ENCODE measurements at places on chromosomes 3 and 15.

- no peak for DNase-seq
Observed at GRCh38 chr3:129224984-129225393, 24.4 kb upstream of the COPG1 start.

- DNase-seq, result no peak
Observed at GRCh38 chr3:135009014-135009413, 214.0 kb downstream of the EPHB1 start.

DNA sequence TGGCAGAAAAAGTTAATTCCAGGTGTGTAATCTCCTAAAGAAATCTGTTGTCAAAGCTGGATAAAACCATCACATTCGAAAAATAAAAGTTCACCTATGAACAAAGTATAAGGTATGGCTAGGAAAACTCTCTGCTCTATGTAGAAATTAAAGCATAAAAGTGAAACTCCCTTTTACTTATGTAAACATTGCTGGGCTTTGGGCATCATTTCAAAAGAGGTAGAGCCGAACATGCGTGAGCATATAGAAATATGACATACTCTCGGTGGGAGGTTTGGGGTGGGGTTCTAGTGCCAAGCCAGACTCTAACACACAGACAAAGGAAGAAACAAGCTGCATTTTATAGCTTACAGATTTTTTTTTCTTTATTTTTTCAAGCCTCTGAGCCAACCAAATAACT, 306.8 kb upstream of the ATP11B start:
- DNase-seq, result no peak

DNA sequence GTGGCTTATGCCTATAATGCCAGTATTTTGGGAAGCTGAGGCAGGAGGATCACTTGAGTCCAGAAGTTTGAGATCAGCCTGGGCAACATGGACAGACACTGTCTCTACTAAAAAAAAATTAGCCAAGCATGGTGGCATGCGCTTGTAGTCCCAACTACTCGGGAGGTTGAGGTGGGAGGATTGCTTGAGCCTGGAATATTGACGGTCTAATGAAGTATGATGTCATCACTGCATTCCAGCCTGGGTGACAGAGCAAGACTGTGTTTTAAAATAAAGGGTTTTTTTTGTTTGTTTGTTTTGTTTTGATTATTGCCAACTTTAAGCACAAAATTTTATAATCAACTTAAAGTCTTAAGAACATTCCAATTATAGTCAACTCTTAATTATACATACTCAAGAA, 6.8 kb downstream of the PLSCR1 start:
- no peak for DNase-seq

DNA sequence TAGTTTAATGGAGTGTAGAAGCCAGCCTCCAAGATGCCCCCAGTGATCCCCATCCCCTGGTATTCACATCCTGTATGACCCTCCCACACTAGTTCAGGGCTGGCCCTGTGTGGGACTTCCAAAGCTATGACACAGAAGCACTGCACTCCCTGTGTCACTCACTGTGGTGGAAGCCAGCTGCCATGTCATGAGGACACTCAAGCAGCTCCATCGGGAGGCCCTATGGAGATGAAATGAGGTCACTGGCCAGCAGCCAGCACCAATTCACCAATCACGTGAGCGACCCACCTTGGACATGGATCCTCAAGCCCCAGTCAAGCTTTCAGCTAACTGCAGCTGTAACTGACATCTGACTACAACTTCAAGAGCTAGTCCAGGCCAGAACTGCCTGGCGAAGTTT, 3.9 kb upstream of the ACAN start:
- no peak for DNase-seq

GRCh38 chr15:101536875-101537405, 47.4 kb upstream of the PCSK6 start:
- no peak for DNase-seq

DNA sequence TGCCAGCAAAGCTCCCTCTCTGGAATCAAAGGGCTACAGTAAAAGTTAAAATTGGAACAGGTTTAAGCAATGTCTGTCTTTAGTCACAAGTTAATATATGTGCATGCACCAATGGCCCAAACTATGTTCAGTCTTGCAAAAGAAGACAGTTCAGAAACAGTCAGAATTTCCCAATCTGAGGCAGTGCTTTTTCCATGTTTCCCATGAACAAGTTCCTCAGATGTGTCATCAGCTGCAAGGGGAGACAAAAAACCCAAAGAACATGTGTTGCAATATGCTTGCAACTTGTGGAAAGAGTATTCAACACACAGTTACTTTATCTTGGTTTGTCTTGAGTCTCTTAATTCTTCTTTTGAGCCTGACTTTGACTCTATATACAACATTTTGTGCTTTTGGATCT, 148.4 kb downstream of the USP13 start:
- DNase-seq, result no peak

- no peak for DNase-seq
Observed at GRCh38 chr15:90557186-90558084, 27.7 kb downstream of the CRTC3 start.

- DNase-seq, result no peak
Observed at GRCh38 chr3:40042752-40043443, 233.5 kb downstream of the MYRIP start.

- DNase-seq, result no peak
Observed at GRCh38 chr3:38454178-38454883, 641 bp downstream of the ACVR2B start.

GRCh38 chr3:127814325-127814781, 8.0 kb downstream of the MGLL start:
- no peak for DNase-seq

DNA sequence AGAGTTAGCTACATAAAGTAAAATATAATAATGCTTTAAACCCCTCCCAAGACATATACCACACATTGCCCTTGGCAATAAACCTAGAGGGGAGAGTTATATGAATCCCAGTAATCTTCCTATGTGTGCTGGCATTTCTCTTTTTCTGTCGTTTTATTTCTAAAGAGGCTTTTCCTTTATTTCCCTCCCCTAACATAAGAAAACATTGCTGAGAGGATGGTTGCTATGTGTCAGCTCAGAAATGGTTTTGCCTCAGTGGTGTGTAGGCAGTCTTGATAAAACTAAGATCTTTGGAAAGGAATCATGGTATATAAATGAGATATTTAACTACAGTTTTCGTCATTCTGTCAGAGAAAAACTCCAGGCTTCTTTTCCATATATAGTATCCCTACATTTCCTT, 30.0 kb downstream of the CCDC191 start:
- DNase-seq, result no peak
